ENCODE measurements at places on chromosomes 11 and 22.

DNA sequence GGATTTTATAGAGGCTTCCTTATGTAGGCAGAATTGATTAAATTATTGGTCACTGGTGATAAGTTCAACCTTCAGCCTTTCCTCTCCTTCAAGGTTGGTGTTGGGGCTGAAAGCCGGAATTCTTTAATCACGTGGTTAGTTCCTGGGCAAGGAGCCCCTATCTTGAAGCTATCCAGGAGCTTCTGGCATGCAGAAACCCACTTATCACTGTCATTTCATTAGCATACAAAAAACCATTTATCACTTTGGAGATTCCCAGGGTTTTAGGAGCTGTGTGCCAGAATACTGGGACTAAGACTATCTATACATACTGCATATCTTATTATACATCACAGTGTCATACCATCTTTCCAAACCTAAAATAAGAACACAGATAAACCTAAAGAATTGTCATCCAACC, 18.5 kb upstream of the MED17 start:
- DNase-seq: no peak

DNA sequence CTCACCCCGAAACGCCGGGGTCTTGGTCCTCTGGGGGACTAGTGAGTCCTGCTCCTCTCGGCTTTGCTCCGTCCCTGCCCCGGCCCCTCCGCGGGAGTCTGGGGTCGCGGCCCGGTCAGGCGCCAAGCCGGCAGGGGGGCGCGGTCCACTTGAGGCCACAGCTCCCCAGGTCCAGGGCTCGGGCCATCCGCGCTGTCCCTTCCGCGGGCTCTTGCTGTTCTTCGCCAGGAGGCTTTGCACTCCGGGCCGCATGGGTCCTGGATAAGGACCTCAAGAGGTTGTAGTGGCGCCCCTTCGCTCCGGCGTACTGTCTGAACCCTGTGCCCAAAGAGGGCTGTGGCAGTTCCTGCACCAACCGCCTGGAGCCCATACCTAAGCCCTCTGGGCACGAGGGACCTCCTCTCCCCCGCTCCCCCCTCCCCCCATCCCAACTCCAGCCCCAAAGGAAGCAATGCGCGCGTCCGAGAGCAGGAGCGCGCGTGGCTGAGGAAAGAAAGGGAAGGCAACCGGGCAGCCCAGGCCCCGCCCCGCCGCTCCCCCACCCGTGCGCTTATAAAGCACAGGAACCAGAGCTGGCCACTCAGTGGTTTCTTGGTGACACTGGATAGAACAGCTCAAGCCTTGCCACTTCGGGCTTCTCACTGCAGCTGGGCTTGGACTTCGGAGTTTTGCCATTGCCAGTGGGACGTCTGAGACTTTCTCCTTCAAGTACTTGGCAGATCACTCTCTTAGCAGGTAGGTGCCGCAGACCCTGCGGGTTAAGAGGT, at the start of gene ADM:
ADM (plus strand) TSS at position 579 of the 767 bp plus-strand sequence. CDS start 628 bp downstream, outside the sequence.
- peak; percentile 73 for DNase-seq

- DNase-seq: no peak
These were observed 115.2 kb downstream of the DDX10 start for GRCh38 chr11:108780119-108780518.

- no peak for DNase-seq
These were observed 214.3 kb downstream of the KCNA4 start for GRCh38 chr11:29802522-29802921.

- DNase-seq: no peak
These were observed 37.1 kb upstream of the AKIP1 start for GRCh38 chr11:8873741-8874405.

GRCh38 chr11:35271031-35271430, 132.1 kb downstream of the CD44 start:
- no peak for DNase-seq

- peak; percentile 98 for DNase-seq
These were observed at the start of gene AP1B1 for GRCh38 chr22:29387921-29388758. TSS of gene AP1B1 (minus strand) at chr22:29388570. CDS start at chr22:29367243, 21,327 bp downstream.

DNA sequence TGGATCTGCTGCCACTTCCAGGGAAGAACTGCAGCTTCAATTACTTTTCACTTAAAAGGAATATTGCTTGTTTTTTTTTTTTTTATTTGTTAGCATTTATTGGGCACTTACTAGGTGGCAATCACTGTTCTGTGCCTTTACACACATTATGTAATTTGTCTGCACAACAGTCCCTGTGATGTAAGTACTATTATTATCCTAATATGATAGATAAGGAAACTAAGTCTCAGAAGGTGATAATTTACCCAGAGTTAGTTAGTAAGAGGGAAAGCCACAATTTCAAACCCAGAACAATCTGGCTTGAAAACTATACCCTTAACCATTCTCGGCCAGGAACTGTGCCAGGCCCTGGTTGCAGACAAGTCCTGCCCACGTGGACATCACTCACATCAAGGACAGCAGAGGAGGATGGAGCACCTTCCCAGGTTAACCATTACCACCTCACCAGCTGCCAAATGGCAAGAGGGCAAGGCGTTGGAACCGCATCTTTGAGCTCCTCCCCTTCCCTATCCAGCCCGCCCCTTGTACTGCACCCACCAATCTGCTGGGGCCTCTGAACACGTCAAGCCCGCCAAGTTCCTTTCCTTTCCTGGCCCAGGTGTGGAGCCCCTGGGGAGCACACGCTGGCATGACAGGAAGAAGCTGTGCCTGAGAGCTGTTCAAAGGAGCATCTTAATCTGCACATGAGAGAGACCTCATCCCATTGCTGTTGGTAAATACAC, 78.4 kb downstream of the NAV2 start:
- DNase-seq: no peak

DNA sequence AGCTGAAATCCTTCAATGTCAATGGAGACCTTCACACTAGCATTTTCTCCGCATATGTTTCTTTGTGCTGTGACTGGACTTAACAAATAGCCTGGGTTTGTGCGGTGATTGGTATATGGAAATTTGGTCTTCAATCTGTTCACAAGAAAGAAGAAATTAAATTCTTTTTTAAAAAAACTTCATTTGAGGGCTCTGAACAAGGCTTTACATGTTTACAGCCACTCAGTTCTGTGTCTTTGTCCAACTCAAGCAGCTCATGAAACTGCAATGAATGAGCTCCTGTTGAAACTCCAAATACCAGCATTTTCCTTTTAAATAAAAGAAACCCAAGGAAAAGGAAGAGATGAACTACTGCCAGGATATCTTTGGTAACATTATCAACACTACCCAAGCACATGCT, 57.3 kb downstream of the PIK3C2A start:
- DNase-seq: no peak

- DNase-seq: peak; percentile 76
These were observed 6.3 kb upstream of the KCNJ5 start for GRCh38 chr11:128884703-128885338.

Data from GM13976 (cell line).